ENCODE measurements at places on chromosomes 11 and 22.

GRCh38 chr11:17766073-17766359, 31.4 kb downstream of the KCNC1 start:
- DNase-seq = no peak

DNA sequence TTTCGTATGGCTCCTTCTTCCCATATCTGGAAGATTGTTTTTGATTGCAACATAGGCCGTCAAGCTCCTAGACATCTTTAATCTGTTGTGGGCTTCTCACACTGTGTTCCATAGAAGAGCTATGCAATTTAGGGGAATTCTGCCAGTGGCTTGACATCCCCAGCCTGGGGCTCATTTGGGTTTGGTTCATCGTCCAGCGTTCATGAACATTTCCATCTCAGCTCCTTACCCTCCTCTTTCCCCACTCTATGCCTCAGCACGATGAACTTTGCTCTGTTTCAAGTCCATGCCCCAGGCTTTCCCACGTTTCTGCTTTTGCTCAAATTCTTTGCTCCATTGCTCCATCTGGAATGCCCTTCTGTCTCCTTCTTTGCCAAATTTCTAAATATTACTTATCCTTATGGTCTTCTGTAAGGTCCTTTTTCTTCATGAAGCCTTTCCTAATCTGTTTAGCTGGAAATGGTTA, 26.1 kb upstream of the CLMP start:
- no peak for DNase-seq

GRCh38 chr11:65816696-65817095, 17.1 kb upstream of the SNX32 start:
- no peak for DNase-seq

GRCh38 chr11:72209101-72209500, 7.5 kb upstream of the FOLR2 start:
- DNase-seq = no peak

DNA sequence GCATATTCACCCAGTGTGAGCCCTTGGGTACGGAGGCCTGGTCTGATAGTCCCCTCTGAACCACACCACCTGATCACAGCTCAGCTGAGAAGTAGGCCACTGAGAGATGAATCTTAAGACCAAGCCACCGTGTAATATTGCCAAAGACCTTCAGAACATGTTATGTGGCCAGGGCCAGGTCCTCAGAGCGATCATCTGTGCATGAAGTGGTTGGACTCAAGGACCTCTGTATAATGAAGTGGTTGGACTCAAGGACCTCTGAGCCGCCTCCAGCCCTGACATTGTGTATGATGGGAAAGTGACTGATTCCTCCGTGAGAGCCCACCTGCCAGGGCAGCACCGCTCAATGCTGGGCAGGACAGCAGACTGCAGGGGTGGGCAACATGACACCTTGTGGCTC, 70.2 kb downstream of the TP53I11 start:
- no peak for DNase-seq

DNA sequence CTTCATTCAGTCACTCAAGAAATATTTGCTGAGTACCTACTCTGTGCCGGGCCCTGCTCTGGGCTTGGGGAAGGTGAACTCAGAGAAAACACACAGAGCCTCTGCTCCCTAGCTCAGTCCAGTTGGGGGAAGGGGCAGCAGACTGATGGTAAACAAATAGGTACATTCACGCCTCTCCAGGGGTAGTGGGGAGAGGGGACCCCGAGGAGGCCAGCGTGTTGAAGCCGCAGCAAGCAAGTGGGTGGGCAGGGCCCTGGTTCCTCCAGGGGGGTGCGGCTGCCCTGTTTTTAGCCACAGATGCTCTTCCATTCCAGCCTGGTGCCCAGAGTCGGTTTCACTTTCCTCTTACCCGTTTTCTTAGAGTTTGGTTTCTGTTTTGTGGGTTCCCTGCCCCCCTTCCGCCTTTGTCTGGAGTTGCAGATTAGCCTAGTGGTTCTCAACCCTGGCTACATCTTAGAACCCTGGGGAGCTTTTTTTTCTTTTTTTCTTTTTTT, 8.7 kb downstream of the DRAP1 start:
- DNase-seq = no peak

DNA sequence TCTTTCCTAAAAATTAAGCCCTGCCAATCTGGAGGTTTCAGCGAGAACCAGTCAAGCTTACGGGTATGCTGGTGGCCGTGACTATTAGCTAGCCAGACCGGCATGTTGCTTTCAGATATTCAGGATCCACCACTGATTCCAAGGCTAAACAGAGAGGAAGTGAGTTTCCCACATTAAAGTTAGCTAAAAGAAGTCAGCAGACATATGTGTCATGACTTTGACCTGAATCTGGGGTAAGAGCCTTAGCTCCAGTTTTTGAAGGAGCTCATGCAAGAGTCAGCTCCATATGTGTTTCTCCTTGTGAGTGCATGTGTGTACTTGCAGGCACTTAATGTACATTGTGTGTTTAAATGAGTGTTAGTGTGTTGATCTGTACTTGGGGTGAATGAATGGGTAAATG, 1.4 kb downstream of the ZFPL1 start:
- no peak for DNase-seq

DNA sequence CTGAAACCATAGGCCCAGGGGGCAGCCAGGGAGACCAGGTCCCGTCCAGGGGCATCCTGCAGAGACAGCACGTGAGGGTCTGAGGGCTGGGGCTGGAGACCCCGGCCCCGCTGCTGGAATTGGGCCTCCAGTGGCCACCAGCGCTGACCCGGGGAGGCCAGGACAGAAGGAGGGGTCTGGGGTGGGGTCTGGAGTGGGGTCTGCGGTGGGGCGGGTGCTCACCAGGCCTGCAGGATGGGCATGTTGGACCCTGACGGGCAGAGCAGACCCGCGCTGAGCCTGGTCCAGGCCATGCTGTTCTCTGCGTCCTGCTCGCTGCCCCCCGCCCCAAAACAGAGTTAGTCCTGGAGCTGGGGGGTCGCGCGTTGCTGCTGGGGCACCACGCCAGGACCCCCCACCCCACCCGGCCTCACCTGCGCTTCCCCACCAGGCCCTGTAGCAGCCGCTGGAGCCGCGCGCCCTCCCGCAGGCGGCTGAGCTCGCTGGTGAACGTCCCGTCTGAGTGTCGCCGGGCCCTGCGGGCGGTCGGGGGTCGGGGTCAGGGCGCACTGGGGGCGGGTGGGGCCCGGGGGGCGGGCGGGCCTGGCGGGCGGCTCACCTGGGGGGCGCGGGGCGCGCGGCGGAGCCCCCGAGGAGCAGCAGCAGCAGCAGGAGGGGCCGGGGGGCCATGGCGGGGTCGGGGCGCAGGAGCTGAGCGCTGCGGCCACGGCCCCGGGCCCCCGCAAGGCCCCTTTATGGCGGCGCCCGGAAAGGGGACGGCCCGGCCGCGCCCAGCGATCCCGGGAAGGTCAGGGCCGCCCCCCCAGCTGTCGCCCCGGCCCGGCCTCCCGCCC, at the start of gene SCT:
TSS of gene SCT (minus strand) at position 707 of the 833 bp plus-strand sequence. CDS start at position 669, 38 bp downstream.
- no peak for DNase-seq

- DNase-seq = no peak
Observed at GRCh38 chr22:17732251-17732854, 41.9 kb downstream of the BID start.

DNA sequence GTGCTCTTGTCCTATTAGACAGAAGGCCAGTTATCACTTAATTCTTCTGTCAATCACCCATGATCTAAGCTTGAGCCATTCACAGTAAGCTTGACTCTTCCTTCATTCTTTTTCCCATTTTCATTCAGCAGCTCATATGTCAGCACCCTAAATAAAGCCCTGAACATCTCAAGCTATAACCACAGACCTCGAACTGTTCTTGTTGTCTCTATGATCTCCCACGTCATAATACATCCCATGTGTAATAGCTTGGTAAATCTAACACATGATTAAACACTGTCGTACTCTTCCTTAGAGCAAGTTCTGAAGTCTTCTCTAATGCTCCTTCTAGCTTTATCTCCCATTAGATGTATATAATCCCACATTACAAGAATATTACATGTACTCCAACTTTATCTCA, 14.4 kb downstream of the MUC15 start:
- no peak for DNase-seq

GRCh38 chr11:14547440-14547839, 27.3 kb upstream of the PSMA1 start:
- no peak for DNase-seq

GRCh38 chr11:12234221-12234620, 123.8 kb downstream of the MICAL2 start:
- DNase-seq = no peak

DNA sequence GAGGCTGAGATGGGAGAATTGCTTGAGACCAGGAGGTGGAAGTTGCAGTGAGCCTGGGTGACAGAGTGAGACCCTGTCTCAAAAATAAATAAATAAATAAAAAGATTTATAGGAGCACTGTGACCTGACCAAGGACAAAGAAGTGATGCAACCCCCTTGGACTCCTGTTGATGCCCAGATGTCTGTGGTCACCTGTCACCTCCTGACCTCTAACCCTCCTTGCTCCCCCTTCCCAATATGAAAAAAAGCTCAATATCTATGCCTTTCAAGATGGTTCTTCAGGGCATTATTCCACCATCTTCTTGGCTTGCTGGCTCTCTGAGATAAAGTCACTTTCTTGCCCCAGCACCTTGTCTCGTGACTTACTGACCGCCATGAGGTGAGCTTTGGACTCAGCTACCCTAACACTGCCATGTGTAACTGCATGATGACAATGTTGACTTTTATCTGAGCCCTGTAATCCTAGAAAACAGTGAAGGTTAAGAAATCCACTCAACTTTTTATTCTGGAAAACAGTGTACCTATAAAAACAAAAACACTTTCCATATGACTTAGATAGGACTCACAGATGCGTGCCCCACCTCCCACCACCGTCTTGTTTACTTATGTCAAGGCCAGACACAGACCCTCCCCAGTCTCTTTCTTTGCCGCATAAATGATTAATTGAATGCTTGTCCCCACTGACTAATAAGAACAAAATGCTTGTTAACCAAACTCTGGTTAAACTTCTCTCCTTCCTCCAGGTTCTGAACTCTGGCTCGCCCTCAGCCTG, 360.5 kb downstream of the BUD13 start:
- no peak for DNase-seq

DNA sequence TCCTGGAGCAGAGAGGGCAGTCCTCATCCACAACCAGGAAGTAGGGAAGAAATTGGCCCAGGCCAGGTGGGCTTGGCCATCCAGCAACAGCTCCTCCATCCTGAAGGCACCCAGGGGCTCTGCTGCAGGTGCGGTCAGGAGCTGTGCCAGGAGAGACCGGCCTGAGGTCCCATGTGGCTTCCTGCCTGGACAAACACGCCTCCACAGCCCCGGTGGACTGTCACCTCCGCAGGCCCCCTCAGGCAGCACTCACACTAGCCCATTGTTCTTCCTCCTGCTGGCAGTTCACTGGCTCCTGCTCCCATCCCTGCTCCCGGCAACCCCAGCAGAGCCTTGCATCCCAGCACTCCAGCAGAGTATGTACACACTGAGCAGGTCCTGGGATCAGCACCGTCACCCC, 16.0 kb upstream of the POU2AF1 start:
- no peak for DNase-seq

DNA sequence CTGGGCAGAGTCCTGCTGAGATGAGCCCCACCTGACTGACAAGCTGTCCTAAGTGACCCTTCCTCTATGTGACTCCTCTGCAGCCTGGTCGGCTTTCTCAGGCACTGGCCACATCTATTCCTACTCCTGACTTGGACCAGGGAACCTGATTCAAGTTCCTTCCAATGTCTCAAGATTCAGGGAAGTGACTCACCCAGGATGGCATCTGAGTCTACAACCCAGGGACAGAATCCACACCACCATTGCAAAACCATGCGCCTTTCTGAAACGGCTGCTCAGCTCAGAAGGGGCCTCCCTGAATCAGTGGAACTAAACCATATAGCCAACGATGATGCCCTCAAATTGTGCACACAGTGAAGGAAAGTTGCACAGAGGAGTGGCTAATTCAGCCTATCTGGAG, 63.9 kb upstream of the CSNK2A3 start:
- no peak for DNase-seq

DNA sequence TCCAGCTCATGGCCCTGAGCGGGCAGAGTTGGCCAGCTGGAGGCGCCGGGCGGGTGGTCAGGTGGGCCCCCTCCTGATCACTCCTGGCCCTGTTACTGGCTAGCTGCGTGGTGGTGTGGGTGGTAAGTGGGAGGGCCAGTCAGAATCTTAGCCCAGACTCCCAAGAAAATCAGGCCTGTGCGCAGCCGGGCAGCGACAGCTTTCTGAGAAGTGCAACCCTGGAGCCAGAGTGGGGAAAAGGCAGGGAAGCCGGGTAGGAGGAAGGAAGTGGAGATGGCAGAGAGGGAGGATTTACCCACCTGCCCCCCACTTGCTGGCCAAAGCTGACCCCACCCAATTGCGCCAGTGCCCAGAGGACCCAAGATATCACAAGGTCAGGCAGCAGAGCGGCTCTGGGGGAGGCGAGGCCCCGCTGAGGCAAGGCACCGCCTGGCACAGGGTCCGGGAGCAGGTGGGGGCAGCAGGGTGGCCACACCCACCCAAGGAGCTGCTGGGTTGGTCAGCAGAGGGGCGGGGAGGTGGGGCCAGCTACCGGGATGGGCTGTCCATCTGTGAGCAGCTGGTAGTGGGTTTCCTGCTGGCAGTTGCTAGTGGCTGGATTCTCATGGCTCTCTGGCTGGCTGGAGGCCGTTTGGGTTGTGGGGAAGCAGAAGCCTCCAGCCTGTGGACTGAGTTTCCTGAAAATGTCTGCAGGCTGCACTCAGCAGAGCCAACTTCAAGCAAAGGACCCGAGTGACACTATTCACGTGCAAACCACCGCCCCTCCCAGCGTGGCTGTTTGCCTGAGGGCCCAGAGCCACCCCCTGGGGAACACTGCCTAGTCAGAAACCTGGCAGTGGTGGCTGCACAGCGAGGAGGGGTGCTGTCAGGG, 196.4 kb downstream of the IGLL1 start:
- peak; percentile 48 for DNase-seq

DNA sequence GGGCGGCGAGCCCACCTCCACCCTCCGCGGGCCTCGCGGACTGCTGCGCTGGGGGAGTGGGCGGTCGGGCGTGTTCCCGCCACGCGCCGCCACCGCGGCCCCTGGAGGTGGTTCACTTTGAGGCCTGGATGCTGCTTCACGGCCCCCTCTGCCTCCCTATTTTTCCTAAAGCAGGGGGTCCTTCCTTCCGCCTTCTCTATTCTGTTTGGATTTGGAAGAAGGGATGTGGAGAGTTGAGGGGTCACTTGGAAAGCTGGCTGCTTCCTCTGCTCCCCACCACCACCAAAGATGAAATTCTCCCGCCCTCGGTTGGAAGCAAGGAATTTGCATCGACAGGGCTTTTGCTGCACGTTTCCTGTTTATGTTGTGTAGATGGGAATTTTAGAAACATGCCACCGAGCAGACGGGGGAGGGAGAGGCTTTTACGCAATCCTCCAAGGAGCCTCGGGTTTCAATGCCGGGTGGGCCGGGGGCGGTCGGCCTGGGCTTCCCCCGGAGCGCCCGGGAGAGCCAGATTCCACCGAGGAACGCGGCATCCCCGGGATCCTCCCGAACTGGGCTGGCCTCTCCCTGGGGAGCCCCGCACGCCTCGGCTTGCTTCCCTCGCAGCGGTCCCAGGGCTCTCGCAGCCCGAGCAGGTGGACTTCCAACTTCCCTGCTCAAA, 403 bp upstream of the SBF2 start:
- DNase-seq = no peak

All from NCI-H1436 (cell line).